ENCODE measurements at places on chromosomes 3 and 15.

DNA sequence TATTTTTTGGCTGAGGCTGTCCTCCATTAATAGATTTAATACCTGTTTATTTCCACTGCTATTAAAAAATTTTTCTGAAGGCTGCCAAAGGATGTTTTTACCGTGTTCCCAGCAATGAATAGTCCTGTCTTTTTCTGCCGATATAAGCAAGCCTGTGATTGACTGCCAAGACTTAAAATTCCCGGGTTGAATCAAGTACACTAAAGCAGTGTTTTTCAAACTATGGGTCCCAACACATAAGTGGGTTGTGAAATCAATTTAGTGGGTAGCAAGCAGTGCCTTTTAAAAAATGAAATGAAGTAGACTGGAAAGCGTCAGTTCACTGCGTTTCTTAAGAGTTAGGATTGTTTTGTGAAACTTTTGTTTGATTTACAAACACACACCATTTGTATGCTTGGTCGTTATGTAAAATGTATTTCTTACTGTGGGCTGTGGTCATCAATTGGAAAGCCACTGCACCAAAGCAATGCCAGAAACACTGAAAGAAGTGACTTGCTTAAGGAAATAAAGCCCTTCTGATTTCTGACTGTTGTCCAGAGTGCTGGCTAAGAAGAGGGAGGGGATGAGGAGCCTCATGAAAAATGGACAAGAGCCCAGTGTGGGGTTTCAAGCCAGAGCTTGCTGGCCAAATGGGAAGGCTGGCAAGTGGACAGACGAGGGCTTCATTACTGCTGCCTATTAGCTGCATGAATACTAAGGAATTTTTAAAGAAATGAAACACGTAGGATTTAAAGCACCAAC lies 206.0 kb downstream of the THRB start:
- no peak for DNase-seq

GRCh38 chr3:149497966-149498670 lies 23.6 kb downstream of the TM4SF4 start:
- no peak for DNase-seq

GRCh38 chr3:18046131-18046915 lies 303.9 kb upstream of the TBC1D5 start:
- DNase-seq = no peak

GRCh38 chr15:78365917-78366316 lies 25.8 kb downstream of the CRABP1 start:
- DNase-seq = no peak

- peak; percentile 100 for DNase-seq
Observed at GRCh38 chr15:75451674-75452363, at the start of gene SIN3A. Gene SIN3A (minus strand): TSS chr15:75451690. CDS start chr15:75430375, 21,315 bp downstream.

DNA sequence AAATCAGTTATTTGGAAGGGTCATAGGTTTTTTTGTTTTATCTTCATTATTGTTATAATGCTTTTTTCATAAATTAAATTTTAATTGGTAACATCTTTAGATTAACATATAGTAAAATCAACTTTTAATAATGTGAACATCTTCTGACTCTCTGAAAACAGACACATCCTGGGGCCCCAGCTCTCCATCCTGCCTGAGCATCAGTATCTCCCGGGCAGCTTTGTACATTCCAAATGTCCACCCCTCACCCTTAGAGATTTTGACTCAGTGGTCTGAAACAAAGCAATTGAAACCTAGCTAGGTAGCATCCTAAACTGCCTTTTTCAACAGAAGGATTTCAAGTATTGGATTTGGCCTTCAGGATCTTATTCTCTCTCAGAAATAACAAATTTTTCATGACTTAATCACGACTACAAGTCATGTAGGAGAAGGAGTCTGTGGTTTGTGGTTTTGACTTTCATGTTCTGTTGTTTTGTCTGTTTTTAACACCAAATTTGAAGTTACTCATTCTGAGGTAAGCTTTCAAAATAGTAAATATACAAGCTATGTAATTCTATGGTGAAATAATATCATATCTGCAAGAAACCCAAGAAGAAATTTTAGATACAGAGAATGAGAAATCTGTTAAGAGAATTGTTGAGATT lies 147.3 kb upstream of the UBE2E2 start:
- DNase-seq = peak; percentile 32

DNA sequence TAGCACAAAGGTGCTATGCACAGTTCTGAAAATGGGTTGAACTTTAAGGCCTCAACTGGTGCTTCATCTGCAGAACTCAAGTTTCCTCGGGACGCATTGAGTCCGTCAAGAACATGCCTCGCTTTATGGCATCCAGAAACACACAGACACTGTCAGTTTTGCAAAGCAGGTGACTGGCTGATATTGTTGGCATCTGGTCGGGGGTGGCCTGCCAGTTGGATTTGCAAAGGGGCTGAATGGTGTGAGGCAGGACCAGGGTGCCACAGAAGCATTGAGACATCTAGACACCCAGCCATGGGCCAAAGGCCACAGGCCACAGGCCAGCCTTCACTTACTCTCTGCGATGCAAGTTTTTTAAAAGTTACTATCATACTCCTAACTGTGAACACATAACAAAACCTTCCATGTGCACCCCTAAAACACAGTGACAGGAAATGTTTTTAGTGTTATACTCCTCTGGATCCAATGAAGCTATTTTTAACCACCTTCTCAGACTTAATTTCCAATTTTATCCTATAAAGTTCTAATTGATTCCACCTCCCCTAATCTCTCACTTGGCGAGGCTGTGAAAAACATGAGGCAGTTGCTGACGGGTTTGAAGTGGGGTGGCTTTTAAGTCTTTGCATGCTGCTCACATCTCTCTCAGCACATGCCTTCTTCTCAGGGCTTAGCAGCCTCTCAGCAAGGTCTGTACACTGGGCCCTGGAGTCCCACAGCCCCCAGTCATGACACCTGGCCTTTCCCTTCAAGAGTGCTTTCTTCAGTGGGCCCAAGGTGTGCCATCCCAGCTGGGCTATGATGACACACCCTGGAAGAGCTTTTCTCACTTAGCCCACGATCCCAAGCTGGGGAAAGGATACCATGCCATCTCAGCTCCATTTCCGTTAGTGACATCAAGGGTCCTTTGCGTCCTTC lies 38.5 kb upstream of the DUSP7 start:
- no peak for DNase-seq

DNA sequence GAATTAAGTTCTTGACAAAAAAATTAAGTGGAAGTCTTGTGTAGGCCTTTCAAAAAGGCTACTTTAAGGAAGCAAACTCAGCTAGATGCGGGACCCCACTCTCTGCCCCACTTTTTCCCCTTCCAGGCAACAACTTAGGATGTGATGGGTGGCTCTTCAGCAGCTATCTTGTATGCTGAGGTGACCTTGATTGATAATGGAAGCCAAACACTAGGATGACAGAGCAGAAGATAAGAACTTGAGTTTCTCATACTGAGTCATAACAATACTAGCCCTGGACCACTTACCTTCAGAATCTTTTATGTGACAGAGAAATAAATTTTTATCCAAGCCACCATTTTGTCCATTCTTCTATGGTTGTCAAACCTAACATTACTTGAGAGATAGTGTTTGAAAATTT lies 16.1 kb downstream of the PDCD10 start:
- no peak for DNase-seq

DNA sequence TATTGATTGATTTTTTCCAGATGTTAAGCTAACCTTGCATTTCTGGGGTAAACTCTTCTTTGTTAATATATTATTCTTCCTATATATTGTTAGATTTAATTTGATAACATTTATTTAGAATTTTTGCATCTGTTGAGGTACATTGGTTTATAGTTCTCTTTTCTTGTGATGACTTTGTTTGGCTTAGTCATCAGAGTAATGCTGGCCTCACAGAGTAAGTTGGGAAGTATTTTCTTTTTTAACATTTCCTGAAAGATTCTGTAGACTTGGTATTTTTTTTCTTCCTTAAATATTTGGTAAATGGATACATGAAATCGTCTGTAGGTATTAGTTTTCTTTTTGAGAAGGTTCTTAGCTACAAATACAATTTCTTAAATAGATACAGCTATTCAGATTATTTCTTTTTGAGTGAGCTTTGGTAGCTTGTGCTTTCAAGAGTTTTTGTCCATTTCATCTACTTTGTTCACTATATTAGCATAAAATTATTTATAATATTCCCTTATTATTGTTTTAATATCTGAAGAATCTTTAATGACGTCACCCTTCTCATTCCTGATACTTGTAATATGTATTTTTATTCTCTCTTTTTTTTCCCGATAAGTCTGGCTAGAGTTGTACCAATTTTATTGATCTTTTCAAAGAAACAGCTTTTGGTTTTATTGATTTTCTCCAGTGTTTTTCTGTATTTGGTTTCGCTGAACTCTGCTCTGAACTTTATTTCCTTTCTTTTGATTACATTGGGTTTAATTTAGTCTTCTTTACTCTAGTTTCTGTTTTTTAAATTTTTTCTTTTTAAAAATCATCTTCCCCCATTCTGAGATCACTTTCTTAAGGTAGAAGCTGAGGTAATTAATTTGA lies 6.5 kb upstream of the HPS3 start:
- no peak for DNase-seq

- DNase-seq = no peak
Observed at GRCh38 chr3:155890671-155891190, 20.3 kb downstream of the GMPS start.

DNA sequence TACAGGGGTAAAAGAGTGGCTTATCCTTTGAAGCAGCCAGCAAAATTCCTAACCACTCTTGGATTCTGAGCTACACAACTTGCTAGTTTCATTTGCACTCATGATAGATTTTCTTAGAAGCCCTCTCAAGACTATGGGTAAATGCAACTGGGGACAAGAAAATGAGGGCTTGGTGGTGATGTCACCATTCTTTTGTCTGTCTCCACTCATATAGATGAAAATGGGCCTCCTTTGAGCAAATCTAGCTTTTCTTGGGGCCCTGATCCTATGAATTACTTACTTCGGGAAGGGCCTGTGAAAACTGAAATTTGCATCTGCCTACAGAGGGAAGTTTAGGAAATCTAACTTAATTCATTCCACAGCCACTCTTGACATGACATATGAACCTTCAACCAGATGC lies 486.3 kb downstream of the MAGI1 start:
- DNase-seq = no peak

- no peak for DNase-seq
Observed at GRCh38 chr3:194323785-194324735, 27.1 kb downstream of the CPN2 start.

DNA sequence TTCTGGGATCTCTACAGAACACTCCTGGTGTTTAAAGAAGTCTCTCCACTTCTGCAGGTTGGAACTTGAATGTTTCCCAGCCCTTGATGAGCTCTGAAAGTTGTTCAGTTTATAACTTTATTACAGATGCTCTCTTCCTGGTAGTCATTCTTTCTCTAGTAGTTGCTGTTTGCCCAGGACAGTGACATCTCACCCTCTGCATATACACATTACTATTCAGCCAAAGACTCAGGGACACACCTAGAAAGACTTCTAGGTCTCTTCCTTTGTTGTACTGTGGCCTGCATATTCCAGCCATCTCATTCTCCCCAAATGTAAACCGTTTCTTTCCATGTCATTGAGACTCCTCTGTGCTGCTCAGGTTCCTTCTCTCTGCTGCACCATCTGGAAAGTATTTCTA lies 76.7 kb downstream of the MITF start:
- DNase-seq = no peak

GRCh38 chr15:56165234-56165633 lies 78.4 kb downstream of the RFX7 start:
- DNase-seq = no peak

GRCh38 chr3:136634821-136635220 lies 117.4 kb downstream of the STAG1 start:
- DNase-seq = no peak

- DNase-seq = no peak
Observed at GRCh38 chr15:25171856-25172687, 217.3 kb downstream of the SNRPN start.

DNA sequence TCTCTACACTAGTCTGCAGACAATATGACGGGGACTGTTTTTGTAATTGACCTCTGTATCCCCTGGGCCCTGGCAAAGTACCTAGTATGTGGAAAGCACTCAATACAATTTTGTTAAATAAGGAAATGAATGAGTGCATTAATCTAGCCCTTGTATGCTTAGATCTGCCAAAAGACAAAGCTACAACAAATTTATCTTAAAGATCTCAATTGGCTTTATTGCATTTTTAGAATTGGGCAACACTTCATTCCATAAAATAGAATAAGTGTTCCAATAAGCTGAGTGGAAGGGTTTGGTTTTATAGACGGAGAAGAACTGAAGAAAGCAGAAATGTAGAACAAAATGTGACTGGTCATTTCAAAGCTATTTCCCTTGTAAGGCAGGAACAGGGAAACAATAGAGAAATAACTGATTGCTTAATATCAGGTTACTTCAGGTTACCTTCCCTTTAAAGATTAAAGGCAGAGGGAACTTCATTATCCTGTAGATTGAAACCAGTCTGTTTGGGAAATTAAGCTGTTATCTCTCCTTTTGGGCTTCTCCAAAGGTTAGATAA lies 108.3 kb upstream of the MME start:
- no peak for DNase-seq

GRCh38 chr3:149152420-149152819 lies 23.0 kb downstream of the HPS3 start:
- DNase-seq = no peak

DNA sequence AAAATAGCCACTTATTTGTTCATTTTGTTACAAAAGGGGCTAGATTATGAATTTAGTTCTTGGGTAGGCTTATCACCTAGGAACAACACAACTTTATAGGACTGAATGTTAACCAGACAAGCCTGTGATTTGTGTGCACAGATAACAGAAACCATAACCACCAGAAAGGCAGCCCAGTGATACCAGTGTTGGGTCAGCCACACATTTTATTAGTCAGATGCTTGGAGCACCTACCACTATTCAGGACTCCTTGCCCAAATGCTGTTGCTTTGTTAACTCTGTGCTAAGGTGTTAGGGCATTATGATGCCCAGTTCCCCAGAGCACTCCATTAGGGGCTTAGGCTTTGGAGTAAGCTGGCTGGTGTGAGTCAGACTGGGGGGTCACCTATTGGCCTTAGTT lies 22.5 kb downstream of the PLCL2 start:
- no peak for DNase-seq

DNA sequence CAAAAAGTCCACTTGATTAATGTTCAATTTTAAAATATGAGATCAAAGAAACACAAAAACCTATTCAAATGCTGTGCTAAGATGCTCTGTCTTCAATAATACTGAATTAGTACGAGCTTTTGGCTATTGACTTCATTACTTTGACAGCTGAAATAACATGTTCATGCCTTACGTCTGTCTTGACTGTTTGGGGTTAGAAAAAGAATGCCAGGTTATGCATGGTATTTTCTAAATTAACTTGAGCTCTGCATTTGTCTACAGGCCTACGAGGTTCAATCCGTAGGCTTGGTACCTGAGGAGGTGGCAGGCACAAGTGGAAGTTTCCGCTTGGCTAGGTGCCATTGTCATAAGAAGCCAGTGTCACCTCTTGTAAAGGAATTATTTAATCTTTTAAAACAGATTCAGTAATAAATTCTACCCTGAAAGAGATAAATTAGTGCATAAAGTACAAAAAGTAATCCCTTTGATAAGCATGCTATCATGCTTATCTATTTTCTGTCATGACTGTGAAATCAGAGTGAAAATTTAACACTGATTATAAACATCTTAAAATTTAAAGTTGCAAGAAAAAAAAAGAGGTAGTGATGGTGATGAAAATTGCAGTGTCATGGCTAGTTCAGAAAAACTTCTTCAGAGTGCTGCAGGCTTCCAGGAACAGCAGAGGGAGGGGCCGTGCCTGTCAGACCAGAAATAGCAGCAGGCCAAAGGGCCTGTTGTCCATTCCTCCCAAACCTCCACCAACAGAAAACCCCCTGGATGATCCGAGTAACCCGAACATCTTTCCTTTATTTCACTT lies 115.7 kb downstream of the ARRDC4 start:
- no peak for DNase-seq

All from smooth muscle cell of the brain vasculature (primary cell).